T-cell (primary cell): ENCODE measurements at places on chromosomes 16 and 17.

GRCh38 chr17:65537343-65537844, 24.1 kb downstream of the AXIN2 start:
- no peak overlapping the region for H3K4me3 ChIP-seq
- H3K4me1 ChIP-seq: peaks cover 21% of the 10 kb centered on the region
- no peak for DNase-seq
- H3K27me3 ChIP-seq: no peaks in the 10 kb centered on the region
- peaks cover 36% of the 10 kb centered on the region for H3K36me3 ChIP-seq

GRCh38 chr17:69117855-69118784, 23.6 kb downstream of the ABCA6 start:
- DNase-seq: no peak
- H3K27ac ChIP-seq: no peak overlapping the region
- no peak overlapping the region for H3K4me3 ChIP-seq
- no peaks in the 10 kb centered on the region for H3K27me3 ChIP-seq

- no peak overlapping the region for H3K27ac ChIP-seq
- no peak for DNase-seq
- no peaks in the 10 kb centered on the region for H3K36me3 ChIP-seq
- no peaks in the 10 kb centered on the region for H3K4me1 ChIP-seq
- H3K27me3 ChIP-seq: no peaks in the 10 kb centered on the region
- no peak overlapping the region for H3K4me3 ChIP-seq
These were observed 42.3 kb downstream of the SLC7A5 start for GRCh38 chr16:87826798-87827587.

GRCh38 chr17:77212081-77212832, 71.5 kb downstream of the SEC14L1 start:
- no peaks in the 10 kb centered on the region for H3K27me3 ChIP-seq
- DNase-seq: no peak
- H3K4me1 ChIP-seq: no peaks in the 10 kb centered on the region
- H3K27ac ChIP-seq: no peak overlapping the region
- H3K36me3 ChIP-seq: peaks cover 84% of the 10 kb centered on the region

DNA sequence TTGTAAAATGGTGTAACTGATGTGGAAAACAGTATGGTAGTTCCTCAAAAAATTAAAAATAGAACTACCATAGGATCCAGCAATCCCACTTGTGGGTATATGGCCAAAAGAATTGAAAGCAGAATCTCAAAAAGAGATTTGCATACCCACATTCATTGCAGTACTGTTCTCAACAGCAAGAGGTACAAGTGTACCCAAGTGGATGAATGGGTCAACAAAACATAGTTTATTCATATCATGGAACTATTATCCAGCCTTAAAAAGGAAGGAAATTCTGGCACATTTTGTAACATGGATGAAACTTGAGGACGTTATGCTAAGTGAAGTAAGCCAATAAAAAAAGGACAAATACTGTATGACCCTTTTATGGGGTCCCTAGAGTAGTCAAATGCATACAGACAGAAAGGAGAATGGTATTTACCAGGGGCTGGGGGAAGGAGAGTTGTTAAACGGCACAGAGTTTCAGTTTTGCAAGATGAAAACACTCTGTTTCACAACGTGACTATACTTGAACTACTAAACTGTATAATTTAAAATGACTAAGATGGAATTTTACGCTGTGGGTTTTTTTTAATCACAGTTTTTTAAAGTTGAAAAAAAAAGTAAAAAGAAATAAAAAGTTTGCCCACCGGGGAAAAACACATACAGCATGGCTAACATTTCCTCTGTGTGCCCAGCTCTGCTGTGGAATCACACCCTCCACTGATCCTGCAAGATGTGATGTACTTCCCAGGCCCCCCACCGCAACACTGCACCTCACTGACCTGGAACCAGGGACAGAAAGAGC, 6.1 kb downstream of the TVP23A start:
- DNase-seq: no peak
- no peaks in the 10 kb centered on the region for H3K36me3 ChIP-seq
- no peaks in the 10 kb centered on the region for H3K4me1 ChIP-seq
- H3K4me3 ChIP-seq: no peak overlapping the region
- H3K27ac ChIP-seq: no peak overlapping the region

DNA sequence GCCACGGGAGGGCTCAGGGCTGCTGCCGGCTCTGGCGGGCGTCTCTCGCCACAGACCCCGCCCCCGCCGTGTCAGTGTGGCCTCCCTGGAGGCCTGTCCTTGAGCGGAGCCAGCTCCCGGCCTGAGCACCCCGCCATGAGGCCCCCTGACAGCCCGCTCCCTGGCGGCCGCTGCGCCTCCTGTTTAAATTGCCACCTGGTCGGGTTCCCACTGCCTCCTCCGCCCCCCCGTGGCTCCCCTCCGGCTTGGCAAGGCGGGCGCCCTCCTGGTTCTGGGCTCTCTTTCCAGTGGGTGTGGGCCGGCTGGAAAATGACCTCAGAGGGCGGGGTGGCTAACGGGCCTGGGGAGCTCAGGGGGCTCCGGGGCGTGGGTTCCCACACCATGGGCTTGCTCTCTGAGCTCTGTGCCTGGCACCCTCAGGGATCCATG, 42.1 kb upstream of the SSTR5 start:
- no peak overlapping the region for H3K4me3 ChIP-seq
- no peak for DNase-seq
- H3K4me1 ChIP-seq: peaks cover 9% of the 10 kb centered on the region
- H3K27me3 ChIP-seq: peaks cover 53% of the 10 kb centered on the region
- no peak overlapping the region for H3K27ac ChIP-seq

DNA sequence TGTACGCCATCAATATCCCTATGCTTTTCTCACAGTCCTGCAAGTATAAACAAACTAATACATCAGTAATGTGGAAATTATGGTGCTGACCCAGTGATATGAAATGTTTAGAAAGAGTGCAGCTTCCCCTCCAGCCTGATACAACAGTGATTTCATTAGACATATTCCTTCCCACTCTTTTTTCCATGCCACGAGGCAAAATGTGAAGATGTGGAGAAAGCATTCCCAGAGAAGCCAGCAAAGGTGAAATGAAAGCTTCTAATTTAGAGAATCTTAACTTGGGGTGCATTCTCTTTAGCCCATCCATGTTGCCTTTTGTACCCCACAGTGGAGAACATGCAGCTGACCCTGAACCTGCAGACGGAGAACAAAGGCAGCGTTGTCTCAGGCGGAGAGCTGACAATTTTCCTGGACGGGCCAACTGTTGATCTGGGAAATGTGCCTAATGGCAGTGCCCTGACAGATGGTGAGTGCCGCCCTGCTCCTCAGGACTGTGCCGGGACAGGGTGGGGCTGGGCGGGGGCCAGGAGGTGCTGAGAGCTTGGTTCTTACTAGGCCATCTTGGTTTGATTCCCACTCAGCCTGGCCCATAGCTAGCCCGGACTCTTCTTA, 77.8 kb downstream of the WWP2 start:
- H3K27ac ChIP-seq: no peak overlapping the region
- H3K4me1 ChIP-seq: no peaks in the 10 kb centered on the region
- DNase-seq: no peak

- no peak overlapping the region for H3K27ac ChIP-seq
- no peaks in the 10 kb centered on the region for H3K27me3 ChIP-seq
- no peaks in the 10 kb centered on the region for H3K36me3 ChIP-seq
- no peak for DNase-seq
- H3K4me3 ChIP-seq: no peak overlapping the region
These were observed 13.5 kb upstream of the DBNDD1 start for GRCh38 chr16:90032674-90033331.

GRCh38 chr16:31036691-31037090, 3.3 kb downstream of the STX4 start:
- H3K36me3 ChIP-seq: peaks cover 10% of the 10 kb centered on the region
- no peak for DNase-seq
- H3K27me3 ChIP-seq: no peaks in the 10 kb centered on the region
